Keratinocyte (primary cell): ENCODE measurements at places on chromosomes 2 and 18. TPM values are rescaled to one million over a fixed set of nuclear protein-coding genes. Genes with fewer than 3 reads are reported as not detected.

DNA sequence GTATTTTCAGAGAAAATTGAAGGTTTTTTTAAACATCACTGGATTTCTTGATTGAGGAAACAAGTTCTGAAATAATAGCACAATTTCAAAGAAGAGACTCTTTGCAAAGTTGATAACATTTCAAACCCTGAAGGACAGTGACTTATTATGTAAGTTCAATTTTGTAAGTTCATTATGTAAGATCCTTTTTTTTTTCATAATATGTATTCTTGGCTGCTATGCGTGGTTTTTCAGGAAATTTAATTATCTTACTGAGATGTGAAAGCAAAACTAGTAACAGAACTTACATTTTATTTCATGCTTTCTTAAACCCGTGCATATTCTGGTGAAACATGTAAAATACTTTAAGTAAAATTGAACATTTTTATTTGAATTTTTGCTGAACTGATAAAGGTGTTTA is 65.4 kb downstream of the RIF1 start:
- no peak for DNase-seq
- H3K36me3 ChIP-seq, result peaks cover 4% of the 10 kb centered on the region
- no peaks in the 10 kb centered on the region for H3K27me3 ChIP-seq
- H3K27ac ChIP-seq, result no peak overlapping the region
- no peak overlapping the region for H3K4me3 ChIP-seq
- no peaks in the 10 kb centered on the region for H3K4me1 ChIP-seq

GRCh38 chr18:44258086-44258485 is 422.6 kb upstream of the SETBP1 start:
- no peak overlapping the region for H3K27ac ChIP-seq
- H3K27me3 ChIP-seq, result no peaks in the 10 kb centered on the region
- no peaks in the 10 kb centered on the region for H3K36me3 ChIP-seq
- no peaks in the 10 kb centered on the region for H3K4me1 ChIP-seq

DNA sequence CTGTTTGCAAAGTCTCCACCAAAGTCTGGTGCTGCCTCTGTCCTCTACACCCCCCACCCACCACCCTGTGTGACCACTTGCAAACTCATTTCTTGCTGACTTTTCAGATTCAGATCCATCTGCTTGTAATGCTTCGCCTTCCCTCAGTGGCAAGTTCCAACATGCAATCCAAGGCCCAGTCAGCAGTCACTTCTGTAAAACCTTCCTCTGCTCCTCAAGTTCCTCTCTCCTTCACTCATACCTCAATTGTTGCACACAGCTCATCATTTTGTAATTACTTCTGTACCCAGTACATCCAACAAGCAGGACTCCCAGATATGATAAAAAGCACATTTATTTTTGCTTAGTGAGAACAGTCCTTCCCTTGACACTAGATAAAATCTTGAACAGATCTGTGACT is 6.5 kb upstream of the LOXHD1 start:
- H3K27ac ChIP-seq, result no peak overlapping the region
- no peaks in the 10 kb centered on the region for H3K27me3 ChIP-seq
- no peak overlapping the region for H3K4me3 ChIP-seq
- H3K36me3 ChIP-seq, result no peaks in the 10 kb centered on the region

DNA sequence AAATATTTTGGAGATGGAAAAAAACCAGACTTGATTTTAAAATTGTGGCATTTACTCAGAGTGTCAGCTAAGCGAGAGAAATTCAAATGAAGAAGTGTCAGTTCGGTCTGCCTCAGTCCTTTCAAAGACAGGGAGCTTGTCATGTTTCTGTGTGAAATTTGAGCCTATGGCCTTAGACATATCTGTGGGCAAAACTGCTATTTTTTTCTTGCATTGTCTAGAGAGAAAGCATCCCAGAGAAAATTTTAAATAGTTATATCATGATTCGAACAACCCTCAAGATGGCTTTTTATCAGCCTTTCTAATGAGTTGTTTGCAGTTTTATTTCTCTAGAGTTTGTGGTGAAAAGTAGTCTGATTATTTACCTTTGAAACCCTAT is 50.2 kb upstream of the KCNE4 start:
- H3K27me3 ChIP-seq, result peaks cover 7% of the 10 kb centered on the region
- no peak overlapping the region for H3K27ac ChIP-seq
- no peaks in the 10 kb centered on the region for H3K4me1 ChIP-seq
- H3K4me3 ChIP-seq, result no peak overlapping the region

- no peaks in the 10 kb centered on the region for H3K27me3 ChIP-seq
- no peaks in the 10 kb centered on the region for H3K36me3 ChIP-seq
- no peak within 1 kb of the TSS for H3K4me3 ChIP-seq
- DNase-seq, result no peak
- H3K27ac ChIP-seq, result peak within 1 kb of the TSS; percentile 57
- peaks cover 14% of the 10 kb centered on the region for H3K4me1 ChIP-seq
Observed at GRCh38 chr2:134838143-134838620, at the start of gene ACMSD. TSS of gene ACMSD (plus strand) at chr2:134838616. CDS start at chr2:134838683, 67 bp downstream.

Gene ASB18
- polyA plus RNA-seq, result not detected in 3 replicates

Gene NPPC
- not detected in 3 replicates for polyA plus RNA-seq
